Daoy (cell line): ENCODE measurements at places on chromosomes 12 and 14. TPM values are rescaled to one million over a fixed set of nuclear protein-coding genes. Genes with fewer than 3 reads are reported as not detected.
A peak's percentile ranks its signal among the peaks of the same experiment; 100 is the strongest.

The MYRFL gene
- 0.09 TPM in 1 of 2 replicates, not detected in the other for total RNA-seq

- DNase-seq, result no peak
These were observed 255.6 kb upstream of the GRIP1 start for GRCh38 chr12:66934302-66935062.

- peak; percentile 8 for DNase-seq
These were observed 31.7 kb upstream of the TDRD9 start for GRCh38 chr14:103896578-103896977.

DNA sequence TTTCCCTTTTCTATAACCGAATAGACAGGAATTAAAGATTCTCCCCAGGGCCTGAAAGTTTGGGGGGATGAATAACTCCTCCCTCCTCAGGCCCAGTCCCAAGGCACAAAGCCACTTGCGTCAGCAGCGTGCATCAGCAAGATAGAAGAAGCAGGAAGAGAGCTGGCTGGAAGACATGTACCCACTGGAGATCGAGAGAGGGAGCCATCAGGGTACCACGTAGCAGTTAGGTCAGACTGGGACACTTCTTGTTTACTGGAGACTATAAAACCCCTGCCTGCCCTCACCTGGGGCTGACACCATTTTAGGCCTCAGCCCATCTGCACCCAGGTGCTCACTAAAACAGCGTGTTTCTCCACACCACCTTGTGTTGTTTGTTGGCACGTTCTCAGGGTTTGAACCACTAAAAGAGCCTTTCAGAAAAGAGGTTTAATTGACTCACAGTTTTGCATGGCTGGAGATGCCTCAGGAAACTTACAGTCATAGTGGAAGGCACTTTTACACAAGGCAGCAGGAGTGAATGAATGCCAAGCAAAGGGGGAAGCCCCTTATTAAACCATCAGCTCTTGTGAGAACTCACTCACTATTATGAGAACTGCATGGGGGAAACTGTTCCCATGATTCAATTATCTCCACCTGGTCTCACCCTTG lies 93.2 kb downstream of the TMTC3 start:
- DNase-seq, result no peak

DNA sequence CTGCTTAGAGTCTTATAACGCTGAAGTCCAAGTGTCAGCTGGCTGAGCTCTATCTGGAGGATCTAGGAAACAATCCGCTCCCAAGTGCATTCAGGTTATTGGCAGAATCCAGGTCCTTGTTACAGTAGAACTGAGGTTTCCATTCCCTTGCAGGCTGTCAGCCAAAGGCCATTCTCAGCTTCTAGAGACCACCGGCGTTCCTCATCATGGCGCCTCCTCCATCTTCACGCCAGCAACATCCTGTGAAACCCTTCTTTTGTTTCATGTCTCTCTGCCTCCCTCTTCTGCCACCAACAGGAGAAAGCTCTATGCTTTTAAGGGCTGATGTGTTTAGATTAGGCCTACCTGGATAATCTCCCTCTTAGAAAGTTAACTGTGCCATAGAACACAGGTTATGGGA lies 133.0 kb upstream of the RASSF8 start:
- no peak for DNase-seq

- DNase-seq, result no peak
These were observed 1.8 kb downstream of the LYSET start for GRCh38 chr14:93186956-93187355.

DNA sequence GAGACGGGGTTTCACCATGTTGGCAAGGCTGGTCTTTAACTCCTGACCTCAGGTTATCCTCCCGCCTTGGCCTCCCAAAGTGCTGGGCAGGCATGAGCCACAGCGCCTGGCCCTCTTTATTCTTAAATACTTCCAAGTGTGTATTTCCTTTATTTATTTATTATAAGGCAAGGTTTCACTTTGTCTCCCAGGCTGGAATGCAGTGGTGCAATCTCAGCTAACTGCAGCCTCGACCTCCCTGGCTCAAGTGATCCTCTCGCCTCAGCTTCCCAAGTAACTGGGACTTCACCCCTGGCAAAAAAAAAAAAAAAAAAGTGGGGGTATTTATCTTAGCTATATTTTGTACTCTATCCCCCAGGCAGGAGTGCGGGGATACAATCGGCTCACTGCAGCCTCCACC lies 6.8 kb downstream of the FAM216A start:
- DNase-seq, result no peak

DNA sequence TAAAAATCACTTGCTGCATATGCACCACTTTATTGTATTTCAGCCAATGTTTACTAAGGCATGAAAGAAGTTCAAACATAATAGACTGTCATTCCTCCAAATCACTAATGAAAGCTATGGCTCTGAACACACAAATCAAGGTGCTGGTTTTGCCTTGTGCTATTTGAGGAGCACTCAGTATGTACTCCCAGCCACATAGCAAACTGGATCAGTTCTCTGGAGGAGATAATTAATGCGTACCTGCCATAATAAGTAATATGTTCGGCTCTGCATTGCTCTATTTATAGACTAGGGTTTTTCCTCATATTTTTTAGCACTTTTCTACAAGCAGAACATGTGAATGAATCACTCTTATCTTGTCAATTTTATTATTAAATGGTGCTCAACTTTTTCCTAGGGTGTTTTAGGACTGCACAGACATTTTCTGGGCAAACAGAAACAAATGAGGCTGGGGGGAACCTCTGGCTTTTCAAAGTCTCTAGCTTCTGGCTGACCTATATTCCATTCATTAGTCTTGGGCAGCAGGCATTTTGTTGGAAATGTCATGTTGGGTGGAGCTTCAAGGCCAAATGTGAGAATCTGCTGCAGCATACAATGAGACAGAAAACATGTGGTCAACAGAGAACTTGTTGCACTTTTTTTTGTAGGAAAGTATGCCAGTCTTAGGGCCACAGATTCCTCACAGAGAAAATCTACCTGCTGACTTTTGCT lies 88.4 kb downstream of the GRIP1 start:
- no peak for DNase-seq
